HuH-7.5 (cell line): ENCODE measurements at places on chromosomes 3 and 15.

DNA sequence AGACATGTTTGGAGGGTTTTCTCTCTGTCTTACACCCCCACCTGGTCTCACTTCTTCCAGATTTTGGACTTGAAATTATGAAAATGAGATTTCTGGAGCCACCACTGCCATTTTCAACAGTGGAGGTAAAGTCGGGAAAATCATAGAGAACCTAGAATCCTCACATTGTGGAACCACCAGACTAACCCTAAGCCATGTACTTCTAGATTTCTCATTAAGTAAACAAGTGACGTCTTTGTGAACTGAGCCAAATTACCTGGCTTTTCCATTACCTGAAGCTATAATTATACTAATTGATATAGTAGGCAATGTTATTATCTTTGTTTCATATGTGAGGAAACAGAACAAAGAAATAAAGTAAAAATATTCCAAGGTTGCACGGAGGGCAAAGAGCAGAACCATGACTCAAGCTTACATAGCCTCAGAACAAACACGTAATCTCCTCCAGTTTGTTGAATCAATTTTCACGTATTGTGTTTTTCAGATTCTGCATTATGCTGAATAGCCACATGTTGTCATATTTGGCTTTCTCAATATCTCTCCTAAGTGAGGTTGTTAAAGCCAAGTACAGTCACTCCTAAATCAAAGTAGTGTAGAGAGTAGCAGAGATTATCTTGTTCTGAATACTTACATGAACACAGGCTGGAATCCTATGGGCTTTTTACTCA, 101.3 kb upstream of the CMC1 start:
- peak; percentile 16 for DNase-seq

DNA sequence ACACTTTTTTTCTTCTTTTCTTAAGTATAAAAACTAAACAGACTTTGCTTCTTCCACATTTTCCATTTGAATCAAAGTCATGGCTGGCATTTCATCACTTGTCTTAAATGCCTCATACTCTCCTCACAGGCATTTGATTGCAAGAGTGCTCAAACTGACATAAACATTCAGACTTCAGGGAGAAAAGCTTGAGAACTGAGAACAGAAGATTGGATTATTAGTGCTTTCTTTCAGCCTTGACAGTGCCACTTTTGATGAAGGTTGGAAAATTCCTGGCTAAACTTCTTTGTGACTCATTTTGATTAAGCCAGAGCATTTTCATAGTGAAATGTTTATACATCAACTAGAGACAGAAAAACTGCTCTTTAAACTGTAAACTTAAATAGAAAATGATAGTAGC, 544.4 kb downstream of the DIPK2A start:
- no peak for DNase-seq

DNA sequence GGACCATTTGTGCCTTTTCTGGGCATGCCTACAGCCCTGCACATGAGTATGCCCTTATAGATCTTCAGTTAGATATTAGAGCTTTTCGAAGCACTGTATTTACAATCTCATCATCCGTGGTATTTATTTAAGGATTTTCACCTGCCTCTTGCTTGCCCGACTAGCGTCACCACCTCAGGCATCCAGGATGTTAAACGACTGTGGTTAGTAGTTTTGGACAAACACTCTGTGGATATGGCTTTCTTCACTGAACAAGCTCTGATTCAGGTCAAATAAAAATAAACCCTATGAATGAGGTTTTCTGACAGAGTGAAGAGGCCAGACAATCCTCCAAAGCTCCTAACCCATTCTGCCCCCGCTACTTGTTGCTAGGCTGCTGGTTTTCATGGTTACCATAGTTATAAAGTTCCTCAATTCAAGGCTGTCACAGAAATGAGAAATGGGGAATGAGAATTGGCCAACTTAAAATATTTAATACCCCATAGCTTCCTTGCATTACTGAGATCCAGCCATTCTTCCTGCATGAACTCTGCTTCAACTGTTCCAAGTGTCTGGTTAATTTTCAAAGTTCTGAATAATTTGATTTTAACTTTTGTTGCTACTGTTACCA, 440.1 kb downstream of the GABRG3 start:
- no peak for DNase-seq

- DNase-seq, result no peak
Observed at GRCh38 chr3:133758964-133759739, 13.0 kb downstream of the TF start.

- DNase-seq, result no peak
Observed at GRCh38 chr15:71883447-71883846, 73.1 kb downstream of the NR2E3 start.

DNA sequence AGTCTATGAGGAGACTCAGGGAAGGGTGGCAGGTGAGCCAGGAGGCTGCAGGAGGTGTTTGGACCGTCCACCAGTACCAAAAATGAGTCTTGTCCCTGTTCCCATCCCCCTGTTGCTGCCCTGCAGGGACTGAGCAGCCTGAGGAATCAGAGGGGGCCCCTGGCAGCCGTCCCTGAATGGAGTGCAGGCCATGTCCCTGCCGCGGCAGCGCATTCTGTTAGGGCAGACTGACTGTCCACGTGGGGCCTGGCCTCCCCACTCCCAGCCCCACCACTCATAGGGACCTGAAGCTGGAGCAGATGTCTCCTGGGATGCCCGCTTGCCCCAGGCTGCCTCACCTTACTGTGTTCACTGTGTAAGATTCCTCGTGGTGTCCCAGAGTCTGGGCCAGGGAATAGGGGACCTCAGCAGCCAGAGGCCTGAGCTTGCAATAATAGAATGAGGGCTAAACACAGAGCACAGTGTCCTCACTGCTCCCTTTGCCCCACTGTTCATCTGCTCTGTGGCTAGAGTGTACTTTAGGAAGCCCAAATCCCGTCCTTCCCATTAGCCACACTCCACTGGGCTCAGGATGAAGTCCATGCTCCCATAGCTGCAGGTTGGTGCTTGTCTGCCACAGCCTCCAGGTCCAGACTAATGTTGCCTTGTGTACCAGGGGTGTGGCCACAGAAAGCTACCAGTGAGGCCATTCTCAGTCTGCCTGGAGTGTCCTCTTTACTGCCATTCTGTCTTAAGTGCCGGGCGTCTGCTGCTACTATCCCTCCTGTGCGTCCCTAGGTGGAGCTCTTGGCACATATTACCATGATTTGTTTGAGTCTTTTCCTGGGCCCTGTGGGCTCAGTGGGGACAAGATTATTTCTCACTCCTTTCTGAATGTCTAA, 63.2 kb downstream of the HCN4 start:
- DNase-seq, result peak; percentile 86

GRCh38 chr15:36644191-36644896, 64.9 kb downstream of the CDIN1 start:
- no peak for DNase-seq

- DNase-seq, result no peak
Observed at GRCh38 chr15:41634072-41634626, 26.1 kb upstream of the MGA start.

- DNase-seq, result no peak
Observed at GRCh38 chr15:60831540-60831939, 352.6 kb upstream of the ICE2 start.

DNA sequence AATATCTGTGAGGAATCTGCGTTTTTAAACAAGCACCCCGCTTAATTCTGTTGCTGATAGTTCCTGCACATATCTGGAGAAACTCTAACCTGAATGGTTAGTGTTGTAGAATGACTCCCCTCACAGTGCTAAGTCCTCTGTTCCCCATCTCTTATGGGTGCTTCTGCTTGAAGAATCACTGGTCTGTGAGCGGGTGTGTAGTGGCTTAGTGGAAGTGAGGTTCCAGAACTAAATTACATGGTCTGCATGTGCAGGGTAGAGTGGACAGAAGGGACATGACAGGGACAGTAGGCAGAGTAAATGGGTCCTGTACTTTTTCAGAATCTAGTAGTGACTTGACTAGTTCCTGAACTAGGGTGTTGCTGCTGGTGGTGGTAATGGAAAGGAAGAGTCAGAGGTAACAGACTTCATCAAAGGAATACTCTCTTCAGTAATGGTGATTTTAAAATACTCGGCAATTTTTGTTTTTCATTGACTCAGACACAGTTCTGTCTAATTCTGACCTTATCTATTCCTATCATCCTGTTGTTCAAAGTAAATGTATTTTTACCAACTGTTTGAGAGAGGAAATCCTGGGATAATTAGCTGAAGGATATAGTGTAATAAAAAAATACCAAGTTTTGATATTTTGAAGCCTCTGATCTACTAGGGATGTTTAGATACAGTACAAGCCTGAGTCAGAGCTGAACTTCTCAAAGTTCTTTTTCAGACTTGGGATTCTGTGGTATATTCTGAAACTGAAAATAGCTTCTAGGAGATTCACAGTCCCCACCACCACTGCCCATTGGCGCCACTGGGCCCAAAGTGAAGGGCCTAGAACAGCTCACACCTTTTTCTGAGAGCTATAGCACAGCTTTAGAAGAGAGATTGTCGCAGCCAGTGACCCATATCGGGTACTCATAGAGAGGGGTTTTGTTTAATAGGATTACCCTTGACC, 55.5 kb downstream of the FNDC3B start:
- no peak for DNase-seq

DNA sequence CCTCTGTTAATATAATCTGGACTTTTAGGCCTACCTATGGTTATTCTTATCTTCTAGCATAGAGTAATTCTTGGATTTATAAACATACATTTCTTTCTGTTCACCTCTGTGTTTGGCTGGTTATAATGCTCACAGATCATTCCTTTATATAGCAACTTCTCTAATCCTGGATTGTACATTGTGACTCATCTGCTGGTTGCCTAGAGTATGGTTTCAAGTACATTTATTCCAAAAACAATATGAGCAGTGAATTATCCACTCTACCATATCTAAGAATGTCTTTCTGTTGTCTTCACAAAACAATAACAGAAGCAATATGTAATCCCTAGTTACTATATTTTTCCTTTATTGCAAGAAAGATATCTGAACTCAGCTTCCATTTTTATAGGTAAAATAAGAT, 35.3 kb downstream of the FSIP1 start:
- DNase-seq, result no peak

DNA sequence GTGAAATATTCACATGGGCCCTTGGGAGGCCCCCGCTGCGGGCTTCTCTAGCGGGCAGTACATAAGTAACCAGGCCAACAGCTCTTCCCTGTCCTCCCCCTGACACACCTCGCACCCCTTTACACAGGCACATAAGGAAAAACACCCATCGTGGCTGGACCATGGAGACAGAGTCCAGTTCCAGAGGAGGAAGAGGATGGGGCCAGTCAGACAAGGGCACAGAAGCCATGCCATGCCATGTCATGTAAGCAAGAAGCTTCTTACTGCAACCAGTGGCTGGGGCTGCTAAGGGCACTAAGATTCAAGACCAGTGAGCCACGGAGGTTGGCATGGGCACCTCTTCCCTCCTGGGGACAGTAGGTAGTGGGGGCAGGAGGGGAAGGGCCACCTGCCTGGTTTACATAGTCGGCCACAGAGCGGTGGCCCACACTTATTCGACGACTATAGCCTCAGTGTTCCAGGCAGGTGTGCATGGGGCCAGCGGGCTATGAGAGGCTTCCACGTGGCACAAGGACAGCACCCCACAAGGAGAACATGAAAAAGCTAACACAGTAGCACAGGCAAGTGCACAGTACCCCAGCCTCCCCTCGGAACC, 5.7 kb upstream of the CYP11A1 start:
- DNase-seq, result no peak

GRCh38 chr3:158801201-158801600, 653 bp upstream of the MFSD1 start:
- DNase-seq, result no peak

DNA sequence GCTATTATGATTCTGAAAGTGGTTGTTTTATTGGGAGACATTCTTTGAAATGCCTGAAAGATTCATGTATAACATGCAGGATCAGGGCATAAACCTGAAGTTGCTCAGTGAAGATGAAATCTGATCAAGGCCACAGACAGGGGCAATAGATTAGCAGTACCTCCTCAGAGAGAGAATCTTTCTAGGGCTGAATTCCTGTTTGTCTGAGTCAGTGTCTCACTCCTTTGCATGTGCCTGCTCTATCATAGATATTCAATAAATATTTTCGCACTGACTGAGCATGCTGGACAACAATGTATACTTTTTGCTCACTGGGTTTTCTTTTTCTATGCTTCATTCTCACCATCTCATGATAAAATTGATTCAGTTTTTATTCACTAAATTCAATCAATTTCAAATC, 49.8 kb upstream of the PFN2 start:
- DNase-seq, result no peak

GRCh38 chr3:55330355-55330754, 156.8 kb downstream of the WNT5A start:
- DNase-seq, result no peak

- no peak for DNase-seq
Observed at GRCh38 chr15:92069308-92070250, 216.1 kb downstream of the SLCO3A1 start.

- DNase-seq, result no peak
Observed at GRCh38 chr3:22901684-22902083, 301.4 kb upstream of the UBE2E2 start.

DNA sequence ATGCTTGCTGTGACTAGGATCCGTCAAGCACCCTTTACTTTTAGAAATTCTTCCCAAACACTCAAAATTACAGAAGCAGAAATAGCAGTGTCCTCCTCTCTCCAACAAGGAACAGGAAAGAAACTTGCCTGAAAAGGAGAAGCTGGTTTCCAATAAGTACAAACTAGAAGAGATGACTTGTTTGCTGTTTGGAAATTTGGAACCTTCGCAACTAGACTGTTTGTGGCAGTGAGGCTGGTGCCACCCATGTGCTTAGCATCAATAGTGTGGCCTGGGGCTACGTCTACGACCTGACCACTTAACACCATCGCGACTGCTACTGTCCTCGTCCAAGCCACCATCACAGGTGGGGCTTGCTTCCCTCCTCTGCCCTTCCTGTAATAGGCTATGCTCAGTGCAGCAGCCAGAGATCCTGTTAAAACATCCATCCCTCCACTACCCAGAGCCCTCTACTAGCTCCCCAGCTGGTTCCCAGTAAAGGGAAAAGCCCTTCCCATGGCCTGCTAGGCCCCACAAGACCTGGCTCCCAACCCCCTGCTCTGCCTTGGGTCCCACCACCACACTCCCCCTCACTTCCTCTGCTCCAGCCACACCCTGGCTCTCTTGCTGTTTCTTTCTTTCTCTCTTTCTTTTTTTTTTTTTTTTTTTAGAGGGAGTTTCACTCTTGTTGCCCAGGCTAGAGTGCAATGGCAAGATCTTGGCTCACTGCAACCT, 52.6 kb upstream of the CCR2 start:
- DNase-seq, result no peak

DNA sequence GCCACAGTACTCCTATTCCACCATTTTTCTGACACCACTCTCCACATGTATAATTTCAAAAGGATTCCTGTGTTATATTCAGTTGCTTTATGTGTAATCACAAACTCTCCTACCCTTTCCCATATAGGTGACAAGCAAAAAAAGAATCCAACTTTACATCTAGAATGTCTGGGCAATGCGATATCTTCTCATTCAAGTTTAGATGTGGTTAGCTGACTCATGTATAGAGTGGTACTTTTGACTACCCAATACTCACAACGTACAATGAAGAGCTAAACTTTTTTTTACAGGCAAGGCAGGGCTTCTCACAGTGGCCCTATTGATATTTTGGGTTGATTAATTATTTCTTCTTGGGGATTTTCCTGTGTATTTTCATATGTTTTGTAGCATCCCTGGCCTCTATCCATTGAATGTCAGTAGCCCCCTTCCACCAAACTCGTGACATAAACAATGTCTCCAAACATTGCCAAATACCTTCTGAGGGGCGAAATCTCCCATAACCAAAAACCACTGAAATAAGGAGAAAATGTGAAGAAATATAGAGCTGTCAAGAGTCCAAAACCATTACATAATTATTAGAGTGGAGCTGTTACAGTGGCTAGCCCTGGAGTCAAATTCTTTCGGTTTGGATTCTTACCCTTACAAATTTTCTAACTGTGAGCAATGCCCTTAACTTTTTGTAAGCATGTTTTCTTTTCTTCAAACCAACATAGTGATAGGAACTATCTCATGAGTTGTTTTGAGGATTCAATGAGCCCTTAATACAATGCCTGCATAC, 342.6 kb downstream of the NSUN3 start:
- no peak for DNase-seq
